ENCODE measurements at places on chromosomes 6 and 20.

GRCh38 chr6:37103169-37104039, 66.5 kb upstream of the PIM1 start:
- DNase-seq = no peak

DNA sequence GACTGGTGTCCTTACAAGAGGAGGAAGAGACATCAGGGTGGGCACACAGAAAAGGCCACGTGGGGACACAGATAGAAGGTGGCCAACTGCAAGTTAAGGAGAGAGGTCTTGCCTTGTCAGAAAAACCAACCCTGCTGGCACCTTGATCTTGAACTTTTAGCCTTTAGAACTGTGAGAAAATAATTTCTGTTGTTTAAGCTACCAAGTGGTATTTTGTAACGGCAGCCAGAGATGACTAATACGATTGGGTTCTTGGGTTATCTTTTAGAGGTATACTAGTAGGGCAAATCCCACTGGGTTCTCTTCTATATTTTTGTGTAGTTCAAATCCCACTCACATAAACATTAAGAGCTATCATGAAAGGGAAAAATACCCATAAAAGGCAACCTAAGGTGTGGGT, 31.9 kb upstream of the ZBTB24 start:
- DNase-seq = no peak

DNA sequence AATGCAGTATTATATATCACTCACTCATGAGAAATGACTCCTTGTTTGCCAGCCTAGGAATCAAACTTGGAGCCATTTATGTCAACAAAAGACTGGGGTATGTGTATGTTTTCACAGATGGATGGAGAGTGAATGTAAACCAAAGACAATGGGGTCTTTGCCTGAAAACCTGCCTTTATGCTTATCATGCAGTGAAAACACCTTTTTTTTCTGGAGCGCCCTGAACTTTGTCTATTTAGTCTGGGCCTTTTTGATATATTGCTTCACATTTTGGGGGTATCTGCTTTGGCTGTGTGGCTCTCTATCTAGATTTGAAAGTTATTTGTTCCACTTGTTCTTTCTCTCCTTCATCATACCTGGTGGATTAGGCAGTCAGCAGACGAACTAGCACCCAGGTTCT, 848.5 kb upstream of the FLRT3 start:
- no peak for DNase-seq

- no peak for DNase-seq
Measured at GRCh38 chr6:13965582-13966127, 40.9 kb downstream of the RNF182 start.

- no peak for DNase-seq
Measured at GRCh38 chr6:151436300-151436699, 15.6 kb downstream of the RMND1 start.

Measured in stimulated activated CD4-positive, alpha-beta T cell treated with anti-CD3 and anti-CD28 coated beads, Interleukin-1b, Interleukin-23, amount 100 ng/mL, for 1 hour (primary cell).